Activated CD4-positive, alpha-beta T cell treated with anti-CD3 and anti-CD28 coated beads, Interleukin-2, amount 10 ng/mL, durations not matched to agents 24 days and 14 days (primary cell): ENCODE measurements at places on chromosomes 2 and 18. TPM values are rescaled to one million over a fixed set of nuclear protein-coding genes. Genes with fewer than 3 reads are reported as not detected.
A peak's percentile ranks its signal among the peaks of the same experiment; 100 is the strongest.

DNA sequence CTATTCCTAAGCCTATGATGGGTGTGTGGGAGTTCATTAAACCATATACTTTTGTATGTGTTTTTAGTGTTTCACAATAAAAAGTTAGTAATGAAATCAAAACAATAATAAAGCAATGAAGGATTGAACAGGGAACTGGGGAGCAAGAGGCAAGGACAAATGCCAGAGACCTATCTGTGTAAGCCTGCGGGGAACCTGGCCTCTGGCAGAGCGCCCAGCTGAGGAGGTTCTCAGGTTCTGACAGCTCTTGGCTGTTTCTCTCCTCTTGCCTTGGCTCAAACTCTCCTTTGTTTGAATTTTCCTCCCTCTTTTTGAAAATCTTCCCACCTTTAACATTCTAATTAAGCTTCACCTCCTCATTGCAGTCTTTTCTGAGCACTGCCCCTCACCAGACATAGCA lies 200.0 kb upstream of the NCKAP5 start:
- no peak overlapping the region for H3K27ac ChIP-seq
- no peaks in the 10 kb centered on the region for H3K4me1 ChIP-seq
- no peak for DNase-seq
- H3K27me3 ChIP-seq: no peaks in the 10 kb centered on the region

The SCN7A gene
- total RNA-seq: not detected in 2 replicates

GRCh38 chr2:212170382-212170781 lies 368.2 kb downstream of the ERBB4 start:
- DNase-seq: no peak
- no peaks in the 10 kb centered on the region for H3K27me3 ChIP-seq

DNA sequence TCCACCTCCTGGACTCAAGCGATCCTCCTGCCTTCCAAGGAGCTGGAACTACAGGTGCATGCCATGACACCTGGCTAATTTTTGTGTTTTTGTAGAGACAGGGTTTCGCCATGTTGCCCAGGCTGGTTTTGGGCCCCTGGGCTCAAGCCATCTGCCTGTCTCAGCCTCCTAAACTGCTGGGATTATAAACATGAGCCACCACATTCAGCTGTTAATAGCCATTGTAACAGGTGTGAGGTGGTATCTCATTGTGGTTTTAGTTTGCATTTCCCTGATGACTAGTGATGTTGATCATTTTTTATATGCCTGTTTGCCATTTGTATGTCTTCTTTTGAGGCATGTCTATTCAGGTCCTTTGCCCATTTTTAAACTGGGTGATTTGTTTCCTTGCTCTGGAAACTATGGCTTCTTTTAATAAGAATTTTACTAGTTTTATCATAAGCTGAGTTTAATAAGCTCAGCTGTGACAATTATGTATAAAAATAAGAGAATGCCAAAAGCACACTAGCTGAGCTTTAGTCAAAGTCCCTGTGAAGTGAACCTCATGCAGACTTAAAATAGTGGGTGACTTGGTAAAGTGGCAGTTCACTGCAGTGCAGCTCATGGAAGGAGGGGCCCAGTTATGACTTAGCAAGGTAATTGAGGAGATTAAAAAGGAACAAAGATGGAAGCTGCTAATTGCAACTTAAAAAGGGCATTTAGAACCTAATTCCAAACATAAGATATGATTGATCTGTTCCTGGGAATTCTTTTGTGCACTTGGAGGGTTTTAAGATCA lies 465.1 kb downstream of the TGIF1 start:
- H3K27ac ChIP-seq: no peak overlapping the region
- no peak for DNase-seq
- no peak overlapping the region for H3K4me3 ChIP-seq
- H3K27me3 ChIP-seq: no peaks in the 10 kb centered on the region

GRCh38 chr2:86295066-86295465 lies 42.4 kb downstream of the REEP1 start:
- H3K27ac ChIP-seq: no peak overlapping the region
- no peaks in the 10 kb centered on the region for H3K36me3 ChIP-seq
- H3K4me3 ChIP-seq: no peak overlapping the region
- peaks cover 26% of the 10 kb centered on the region for H3K27me3 ChIP-seq

DNA sequence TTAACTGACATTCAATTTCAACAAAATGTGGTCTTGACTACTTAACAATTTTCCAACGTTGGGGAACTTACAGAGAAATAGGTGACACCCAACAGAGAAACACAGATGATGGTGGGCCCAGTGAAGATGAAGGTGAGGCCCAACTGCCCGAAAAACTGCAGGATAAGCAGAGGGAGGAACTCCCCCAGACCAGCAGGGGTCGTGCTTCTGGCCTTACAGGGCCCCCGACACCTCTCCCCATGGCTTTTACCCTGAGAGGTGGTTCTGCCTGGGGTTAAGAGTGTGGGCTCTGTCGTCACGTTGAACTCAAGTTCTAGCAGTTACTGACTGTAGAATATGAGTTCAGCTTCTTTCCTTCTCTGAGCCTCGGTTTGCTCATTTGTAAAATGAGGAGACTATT lies 119.5 kb upstream of the SMIM21 start:
- peaks cover 4% of the 10 kb centered on the region for H3K27me3 ChIP-seq
- no peak overlapping the region for H3K27ac ChIP-seq
- no peak for DNase-seq
- no peak overlapping the region for H3K4me3 ChIP-seq

- H3K4me1 ChIP-seq: peaks cover 37% of the 10 kb centered on the region
- peaks cover 15% of the 10 kb centered on the region for H3K27me3 ChIP-seq
- H3K4me3 ChIP-seq: peak within 1 kb of the TSS; percentile 88
- peak; percentile 90 for DNase-seq
- peaks cover 11% of the 10 kb centered on the region for H3K36me3 ChIP-seq
- peak within 1 kb of the TSS; percentile 91 for H3K27ac ChIP-seq
Measured at GRCh38 chr18:63949068-63949737, at the start of gene HMSD. TSS of gene HMSD (plus strand) at chr18:63949301. CDS start at chr18:63953456, 4,155 bp downstream.

DNA sequence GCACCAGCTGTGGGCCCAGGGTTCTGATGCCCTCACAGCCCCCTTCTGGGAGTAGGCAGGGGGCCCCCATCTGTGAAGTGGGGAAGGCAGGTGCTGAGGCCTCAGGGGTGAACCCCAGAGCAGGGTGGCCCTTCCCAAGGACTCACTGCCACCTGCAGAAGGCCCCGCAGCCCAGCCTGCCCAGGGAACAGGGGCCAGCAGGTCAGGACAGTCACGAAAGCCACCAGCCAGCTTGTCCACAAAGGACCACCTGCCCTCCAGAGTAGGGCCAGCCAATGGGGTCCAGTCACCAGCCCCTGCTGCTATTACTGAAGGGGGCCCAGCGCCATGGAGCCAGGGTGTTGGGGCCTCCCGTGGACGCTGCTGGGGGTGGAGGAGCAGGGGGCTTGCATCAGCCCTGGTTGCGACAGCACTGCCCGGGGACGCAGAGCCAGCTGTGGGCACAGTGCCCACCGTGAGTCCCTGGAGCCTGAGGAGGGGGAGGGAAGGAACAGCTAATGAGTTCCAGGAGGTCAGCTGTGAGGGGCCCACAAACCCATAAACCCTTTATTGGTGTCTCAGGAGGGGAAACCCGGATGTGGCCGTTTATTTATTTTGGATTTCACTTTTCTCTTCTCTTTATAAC lies 11.5 kb upstream of the SNED1 start:
- peaks cover 10% of the 10 kb centered on the region for H3K27me3 ChIP-seq
- H3K27ac ChIP-seq: no peak overlapping the region
- no peaks in the 10 kb centered on the region for H3K36me3 ChIP-seq
- H3K4me1 ChIP-seq: peaks cover 1% of the 10 kb centered on the region

DNA sequence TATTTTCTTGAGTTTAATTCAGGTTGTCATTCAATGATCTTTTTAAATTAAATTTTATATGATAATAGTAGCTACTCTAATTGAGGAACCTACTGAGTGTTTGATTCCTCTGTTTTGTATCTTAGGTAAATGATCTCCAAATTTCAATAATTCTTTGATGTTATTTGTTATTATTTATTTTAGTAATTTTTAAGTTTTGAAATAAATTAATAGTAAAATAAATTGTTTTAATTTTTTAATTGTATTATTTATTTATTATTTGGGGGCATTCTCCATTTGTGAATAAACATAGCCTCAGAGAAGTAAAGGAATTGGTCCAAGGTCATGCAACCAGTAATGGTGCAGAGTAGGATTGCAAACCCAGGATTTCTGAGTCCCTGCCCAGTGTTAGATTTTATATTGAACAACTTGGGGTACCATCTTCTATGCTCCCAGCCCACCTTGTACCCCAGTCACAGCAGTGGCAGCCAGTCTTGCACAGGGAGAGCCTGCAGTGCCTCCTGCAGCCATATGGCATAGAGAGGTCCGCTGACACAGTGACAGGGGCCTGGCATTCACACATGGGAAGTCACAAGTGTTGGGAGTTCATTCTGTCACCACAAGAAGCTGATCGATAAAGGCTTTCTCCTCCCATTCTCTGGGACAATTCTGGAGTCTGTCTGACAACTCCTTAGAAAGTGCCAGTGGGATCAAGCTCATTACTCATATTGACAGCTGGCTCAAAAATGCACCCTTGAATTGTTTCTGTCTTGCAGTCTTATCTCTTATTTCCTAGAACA lies 110.0 kb upstream of the ETAA1 start:
- H3K4me3 ChIP-seq: no peak overlapping the region
- no peaks in the 10 kb centered on the region for H3K4me1 ChIP-seq
- no peaks in the 10 kb centered on the region for H3K27me3 ChIP-seq
